ENCODE measurements at places on chromosomes 1 and 21.

- no peak for DNase-seq
These were observed 19.2 kb downstream of the SYT6 start for GRCh38 chr1:114134518-114134917.

GRCh38 chr1:38860454-38860795, 853 bp upstream of the RRAGC start:
- DNase-seq, result no peak

DNA sequence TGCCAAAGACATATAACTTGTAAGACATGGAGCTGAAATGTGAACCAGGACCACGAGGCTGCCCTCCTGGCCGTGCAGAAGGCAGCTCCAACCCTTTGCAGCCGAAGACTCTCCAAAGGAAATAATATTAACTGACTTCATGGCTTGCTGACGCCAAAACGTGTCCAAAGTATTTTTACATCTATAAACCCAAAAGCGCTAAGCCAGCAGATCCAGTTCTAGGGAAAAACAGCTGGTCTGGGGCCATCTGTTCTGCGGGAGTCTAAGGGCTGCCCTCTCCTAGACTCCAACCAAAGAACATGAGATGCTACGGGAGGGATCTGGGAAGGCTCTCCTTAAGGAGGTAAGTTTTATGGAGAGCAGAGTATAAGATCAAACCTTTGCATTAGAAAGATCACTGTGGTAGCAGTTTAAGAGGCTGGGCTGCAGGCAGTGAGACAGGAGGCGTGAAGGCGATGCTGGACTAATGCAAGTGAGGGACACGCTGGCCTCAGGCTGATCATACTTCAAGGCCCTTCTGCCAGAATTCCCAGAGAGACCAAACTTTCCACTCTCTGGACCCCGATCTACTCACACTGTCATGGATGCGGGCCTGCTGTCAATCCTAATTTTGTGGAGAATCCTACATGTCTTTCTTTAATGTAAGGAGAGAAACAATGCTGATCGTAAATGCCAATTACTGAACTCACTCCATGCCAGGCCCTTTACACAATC, 1.2 kb downstream of the TMEM53 start:
- DNase-seq, result no peak

- no peak for DNase-seq
These were observed 76.8 kb downstream of the KCNJ15 start for GRCh38 chr21:38333301-38334272.

DNA sequence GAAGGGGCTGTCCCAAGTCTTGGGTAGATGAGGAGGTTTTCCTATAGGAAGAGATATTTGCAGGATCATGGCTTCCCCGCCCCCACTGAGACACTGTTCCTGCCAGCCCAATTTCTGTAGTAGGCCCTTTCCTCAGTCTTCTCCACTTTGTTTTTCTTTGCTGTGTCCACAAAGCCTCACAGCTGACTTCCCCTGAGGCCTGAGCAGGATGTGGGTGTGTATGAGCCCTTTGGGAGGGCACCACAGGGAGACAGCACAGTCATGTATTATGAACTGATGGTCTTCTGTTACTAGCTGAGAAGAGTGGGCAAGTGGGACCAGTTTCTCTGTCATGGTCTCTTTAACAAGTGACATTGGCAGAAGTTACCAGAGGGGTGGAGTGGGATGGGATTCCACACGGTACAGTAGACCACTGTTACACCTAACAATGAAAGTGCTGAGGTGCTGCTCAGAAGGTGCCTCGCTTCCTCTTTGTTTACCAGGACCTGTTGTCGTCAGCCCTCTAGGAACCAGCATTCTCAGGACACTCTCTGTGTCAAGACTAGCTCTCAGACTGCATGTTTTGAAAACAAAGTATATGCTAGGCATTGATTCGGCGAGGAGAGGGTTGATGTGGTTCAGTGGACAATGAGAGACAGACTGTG, 253.8 kb upstream of the HOOK1 start:
- no peak for DNase-seq

DNA sequence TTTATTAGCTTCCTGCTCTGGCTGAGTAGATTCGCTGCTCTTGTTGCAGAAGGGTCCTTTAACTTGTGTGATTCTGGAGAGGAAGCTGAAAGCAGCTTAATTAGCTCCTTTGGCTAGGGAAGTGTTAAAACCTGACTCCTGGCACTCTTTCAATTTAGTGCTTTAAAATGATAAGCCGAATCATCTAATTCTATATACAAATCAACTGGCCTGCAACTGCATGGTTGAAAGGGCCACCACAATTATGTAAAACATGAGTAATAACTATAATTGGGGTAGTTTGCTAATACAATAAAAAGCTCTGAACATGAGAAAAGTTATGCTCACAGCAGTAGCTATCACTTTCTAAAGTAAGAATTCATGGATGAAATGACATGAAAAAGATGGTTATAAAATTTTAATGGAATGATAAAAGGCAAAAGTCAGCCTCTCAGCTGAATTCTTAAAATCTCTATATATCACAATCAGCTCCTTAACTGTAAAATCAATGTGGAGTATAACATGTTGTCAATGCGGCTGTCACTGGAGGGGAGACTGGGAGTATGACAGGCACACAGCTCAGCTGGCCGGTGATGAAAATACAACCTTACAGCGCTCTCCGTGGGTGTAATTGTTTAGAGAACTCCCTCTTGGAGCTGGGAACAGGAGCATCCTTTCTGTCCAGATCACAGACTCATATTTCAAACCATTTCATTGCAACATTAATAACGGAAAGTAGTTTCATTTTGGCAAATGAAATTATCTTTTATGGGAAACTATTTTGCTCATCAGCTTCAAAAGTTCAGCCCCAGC, 324.4 kb downstream of the KCTD3 start:
- peak; percentile 71 for DNase-seq

GRCh38 chr1:26225033-26225831, 8.8 kb upstream of the CEP85 start:
- no peak for DNase-seq

DNA sequence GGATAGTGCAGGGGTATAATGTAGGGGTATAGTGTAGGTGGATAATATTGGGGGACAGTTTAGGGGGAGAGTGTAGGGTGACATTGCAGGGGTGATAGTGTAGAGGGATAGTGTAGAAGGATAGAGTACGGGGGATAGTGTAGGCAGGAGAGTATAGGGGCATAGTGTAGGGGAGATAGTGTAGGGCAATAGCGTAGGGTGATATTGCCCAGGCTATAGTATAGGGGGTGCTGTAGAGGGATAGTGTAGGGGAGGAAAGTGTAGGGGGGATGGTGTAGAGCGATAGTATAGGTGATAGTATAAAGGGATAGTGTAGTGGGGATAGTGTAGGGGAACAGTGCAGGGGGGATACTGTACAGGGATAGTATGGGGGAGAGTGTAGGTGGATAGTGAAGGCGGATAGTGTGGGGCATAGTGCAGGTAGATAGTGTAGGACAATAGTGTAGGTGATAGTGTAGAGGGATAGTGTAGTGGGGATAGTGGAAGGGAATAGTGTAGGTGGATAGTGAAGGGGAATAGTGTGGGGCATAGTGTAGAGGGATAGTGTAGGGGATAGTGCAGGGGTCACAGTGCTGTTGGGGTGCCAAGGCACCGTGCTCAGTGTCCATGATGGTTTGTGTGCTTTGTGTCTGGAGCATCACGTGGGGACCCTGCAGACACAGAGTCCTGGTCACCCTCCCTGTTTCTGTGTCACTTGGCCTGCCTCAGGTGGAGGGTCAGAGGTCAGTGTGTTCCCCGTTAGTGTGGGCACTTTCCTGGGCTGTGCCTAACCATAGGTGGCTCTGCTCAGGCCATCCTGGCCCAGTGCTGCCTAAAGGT, 10.5 kb upstream of the ARF1 start:
- no peak for DNase-seq

- DNase-seq, result no peak
These were observed 497 bp downstream of the FCRLB start for GRCh38 chr1:161721738-161722343.

- DNase-seq, result no peak
These were observed 139.2 kb downstream of the ETS2 start for GRCh38 chr21:38944903-38945302.

- peak; percentile 68 for DNase-seq
These were observed 1.6 kb upstream of the ENO1 start for GRCh38 chr1:8879922-8880676.

- DNase-seq, result no peak
These were observed 71.6 kb upstream of the SOX13 start for GRCh38 chr1:204001166-204001901.

DNA sequence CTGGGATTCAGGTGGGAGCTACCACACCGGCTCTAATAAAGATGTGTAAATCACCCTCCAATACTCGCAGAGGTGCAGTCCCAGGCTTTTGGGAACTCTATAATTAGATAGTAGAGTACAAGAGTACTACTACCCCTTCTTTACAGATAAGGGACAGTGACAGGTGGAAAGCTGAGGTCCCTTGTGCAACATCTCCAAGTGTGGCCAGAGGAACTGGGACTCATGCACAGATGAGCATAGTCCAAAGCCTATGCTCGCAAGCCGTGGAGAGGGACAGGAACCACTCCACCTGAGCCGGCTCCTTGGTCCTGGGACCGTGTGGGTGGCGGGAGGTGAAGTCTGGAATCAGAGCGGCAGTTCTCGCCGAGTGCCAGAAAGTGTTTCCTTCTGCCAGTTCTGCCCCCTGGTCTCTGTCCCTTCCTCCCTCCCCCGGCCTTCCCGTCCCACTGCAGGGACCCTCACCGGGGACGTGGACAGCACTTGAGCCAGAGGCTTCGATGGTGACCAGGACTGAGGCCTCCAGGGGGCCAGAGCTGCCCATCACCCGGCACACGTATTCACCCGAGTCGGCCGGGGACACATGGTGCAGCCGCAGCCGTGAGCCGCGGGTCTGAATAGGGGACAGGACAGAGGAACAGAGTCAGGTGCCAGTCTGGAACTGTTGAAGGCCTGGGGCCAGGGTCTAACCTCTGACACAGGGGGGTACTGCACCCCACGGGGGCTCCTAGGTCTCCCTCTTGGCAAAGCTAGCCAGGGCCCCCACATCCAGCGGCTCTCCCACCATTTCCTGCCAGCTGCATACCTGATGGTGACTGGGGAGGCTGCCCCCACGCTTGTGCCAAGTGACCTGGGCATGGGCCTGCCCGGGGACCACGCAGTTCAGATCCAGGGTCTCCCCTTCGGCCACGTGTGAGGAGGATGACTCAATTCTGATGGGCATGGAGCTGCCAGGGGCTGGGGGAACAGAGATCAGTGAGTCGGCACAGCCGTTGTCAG, 33.9 kb downstream of the LDLRAD2 start:
- no peak for DNase-seq

- DNase-seq, result no peak
These were observed 31.7 kb downstream of the CITED4 start for GRCh38 chr1:40830419-40830943.

DNA sequence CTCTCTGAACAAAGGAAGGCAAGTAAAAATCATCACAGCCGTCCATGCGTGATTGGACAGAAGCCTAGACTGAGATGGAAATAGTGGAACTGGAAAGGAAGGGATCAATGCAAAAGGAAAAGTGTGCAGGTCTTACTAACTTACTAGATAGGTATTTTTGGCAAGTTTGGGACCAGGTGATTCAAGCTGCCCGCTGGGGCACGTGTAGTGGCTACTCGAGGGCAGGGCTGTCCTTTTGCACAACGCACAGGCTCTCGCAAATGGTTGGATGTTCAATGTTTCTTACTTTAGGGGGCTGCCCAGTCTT, 566 bp upstream of the ALG6 start:
- no peak for DNase-seq

- DNase-seq, result no peak
These were observed 12.6 kb upstream of the LAPTM5 start for GRCh38 chr1:30770150-30770549.

DNA sequence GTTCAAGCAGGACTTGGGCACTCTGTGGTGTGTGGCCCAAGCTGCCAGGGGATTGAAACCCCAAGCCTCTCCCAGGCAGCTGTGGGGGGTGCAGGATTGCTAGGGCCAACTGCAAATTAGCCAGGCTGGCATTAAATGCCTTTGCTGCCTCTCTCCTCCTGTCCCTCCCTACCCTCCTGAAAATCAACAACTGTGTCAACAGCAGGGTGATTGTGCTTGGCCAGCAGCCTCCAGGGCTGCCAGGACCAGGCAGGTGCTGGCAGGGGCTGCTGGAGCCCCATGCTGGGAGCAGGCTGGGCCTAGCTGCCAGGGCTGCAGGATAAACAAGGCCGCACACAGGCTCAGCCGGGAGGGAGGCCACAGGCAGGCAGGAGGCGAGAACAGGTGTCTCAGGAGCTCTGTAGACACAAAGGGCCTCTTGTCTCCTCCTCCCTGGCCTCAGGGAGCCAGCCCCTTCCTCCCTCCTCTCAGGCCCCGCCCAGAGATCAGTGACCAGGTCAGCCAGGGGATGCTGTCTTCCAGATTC, 11.4 kb downstream of the SOX13 start:
- no peak for DNase-seq

GRCh38 chr1:159826441-159827101, at the start of gene SLAMF8:
TSS of gene SLAMF8 (plus strand) at chr1:159826873. CDS start at chr1:159826899, 26 bp downstream.
- no peak for DNase-seq

DNA sequence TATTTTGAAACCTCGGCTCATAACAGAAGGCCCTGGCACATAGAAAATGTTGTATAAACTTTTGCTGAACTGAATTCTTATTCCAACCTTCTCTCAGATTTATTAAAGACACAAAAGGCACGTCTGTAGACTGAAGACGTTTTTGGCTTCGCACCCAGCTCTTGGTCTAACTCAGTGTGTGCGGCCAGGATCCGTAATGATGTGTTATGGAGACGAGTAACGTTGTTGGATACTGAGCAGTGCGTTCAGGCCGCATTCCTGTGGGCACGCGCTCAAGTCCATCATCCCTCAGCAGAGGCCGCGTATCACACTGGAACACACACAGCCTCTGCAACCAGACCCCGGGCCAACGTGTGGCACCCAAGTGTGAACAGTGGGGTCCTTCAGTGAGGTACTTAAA, 154.8 kb upstream of the RAB4A start:
- no peak for DNase-seq

GRCh38 chr1:233802611-233803010, 101.9 kb upstream of the SLC35F3 start:
- DNase-seq, result no peak

DNA sequence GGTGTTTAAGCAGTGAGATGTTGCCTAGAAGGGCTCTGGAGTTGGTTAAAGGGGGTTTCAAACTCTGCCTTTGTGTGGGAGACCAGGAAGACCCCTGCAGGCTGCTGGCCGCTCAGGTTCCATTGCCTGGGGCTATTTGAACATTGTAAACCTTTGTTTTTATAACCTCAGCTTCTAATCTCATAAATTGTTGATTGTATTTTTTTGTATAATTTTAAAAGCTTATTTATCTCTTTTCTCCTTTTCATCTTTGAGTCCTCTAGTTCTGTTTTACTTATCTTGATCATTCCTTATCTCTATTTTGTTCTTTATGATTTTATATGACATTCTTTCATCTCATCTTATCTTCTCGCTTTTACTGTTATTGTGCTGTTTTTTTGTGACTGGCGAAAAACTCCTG, 45.5 kb upstream of the SOX13 start:
- no peak for DNase-seq

All from retinal pigment epithelial cell (primary cell).